ENCODE measurements at places on chromosomes 16 and 17.

DNA sequence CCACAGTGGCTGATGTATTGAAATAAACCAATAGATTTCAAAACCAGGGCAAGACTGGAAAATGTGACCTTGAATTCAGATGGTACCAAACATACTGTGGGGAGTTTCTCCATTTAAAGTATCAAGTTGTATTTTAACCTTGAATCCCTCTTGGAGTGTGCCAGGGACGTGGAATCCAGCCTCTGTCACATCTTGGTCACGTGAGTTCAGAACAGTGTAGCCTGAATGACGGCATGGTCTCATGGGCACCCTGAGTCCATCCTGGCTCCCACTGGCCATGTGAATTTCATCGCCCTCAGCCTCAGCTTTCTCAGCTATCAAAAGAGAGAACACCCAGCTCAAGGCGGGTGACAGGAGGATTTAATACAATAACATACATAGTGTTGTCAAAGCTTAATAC, 6.8 kb downstream of the ZNF771 start:
- DNase-seq: no peak

- no peak for DNase-seq
Measured at GRCh38 chr17:33292201-33292980, 704 bp downstream of the ASIC2 start.

DNA sequence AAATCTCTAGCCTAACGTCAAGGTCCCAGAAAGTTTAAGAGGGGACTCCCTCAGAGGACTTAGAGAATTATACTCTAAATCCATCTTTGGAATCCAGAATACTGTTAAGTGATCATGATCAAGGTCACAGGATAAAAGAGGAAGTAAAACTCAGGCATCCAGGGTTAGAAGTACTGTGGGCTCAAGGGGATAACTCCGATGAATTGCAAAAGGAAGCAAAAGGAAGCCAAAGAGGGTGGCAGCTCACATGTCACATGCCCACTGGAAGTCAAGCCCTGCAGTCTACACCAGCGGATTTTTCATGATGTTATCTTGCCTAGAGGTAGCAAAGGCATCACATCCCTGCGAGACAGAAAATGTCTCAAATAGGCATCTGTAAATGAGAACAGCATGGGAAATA, 3.8 kb downstream of the ZNF821 start:
- no peak for DNase-seq

- DNase-seq: no peak
Measured at GRCh38 chr17:43772877-43773648, 5.7 kb downstream of the DUSP3 start.

DNA sequence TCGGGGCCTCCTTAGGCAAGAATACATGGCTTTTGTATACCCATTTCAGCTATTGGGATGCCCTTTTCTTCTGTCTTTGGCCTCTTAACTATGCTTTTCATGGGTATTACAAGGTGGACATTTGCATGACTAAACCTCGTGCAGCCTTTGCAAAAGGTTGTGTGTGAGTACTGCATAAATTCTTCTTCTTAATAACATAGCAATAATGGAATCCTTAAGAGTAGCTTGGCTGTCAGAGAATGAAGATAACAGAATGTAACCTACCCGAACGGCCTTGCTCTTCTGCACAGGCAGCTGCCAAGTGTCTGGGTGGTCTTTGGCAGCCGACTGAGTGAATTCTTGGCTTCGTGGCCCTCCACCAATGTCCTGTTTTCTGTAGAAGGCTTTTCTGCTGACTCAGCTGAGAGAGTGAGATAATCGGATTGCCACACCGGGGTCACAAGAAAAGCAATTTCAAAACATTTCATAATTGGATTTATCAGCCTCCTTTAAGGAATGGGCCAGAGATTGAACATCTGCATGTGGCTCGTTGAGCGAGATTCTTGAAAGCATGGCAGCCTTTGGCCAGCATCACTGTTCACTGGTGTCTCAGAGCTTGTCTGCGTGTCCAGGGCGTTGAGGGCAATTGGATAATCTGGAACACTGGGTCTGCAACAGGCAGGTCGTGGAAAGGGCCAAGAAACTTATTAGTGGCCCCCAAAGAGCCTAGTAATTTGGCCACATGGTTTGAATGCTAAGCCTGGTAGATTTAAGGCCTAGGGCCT, 13.4 kb downstream of the IRF8 start:
- no peak for DNase-seq

GRCh38 chr17:413706-414380, 61.2 kb upstream of the RPH3AL start:
- no peak for DNase-seq

DNA sequence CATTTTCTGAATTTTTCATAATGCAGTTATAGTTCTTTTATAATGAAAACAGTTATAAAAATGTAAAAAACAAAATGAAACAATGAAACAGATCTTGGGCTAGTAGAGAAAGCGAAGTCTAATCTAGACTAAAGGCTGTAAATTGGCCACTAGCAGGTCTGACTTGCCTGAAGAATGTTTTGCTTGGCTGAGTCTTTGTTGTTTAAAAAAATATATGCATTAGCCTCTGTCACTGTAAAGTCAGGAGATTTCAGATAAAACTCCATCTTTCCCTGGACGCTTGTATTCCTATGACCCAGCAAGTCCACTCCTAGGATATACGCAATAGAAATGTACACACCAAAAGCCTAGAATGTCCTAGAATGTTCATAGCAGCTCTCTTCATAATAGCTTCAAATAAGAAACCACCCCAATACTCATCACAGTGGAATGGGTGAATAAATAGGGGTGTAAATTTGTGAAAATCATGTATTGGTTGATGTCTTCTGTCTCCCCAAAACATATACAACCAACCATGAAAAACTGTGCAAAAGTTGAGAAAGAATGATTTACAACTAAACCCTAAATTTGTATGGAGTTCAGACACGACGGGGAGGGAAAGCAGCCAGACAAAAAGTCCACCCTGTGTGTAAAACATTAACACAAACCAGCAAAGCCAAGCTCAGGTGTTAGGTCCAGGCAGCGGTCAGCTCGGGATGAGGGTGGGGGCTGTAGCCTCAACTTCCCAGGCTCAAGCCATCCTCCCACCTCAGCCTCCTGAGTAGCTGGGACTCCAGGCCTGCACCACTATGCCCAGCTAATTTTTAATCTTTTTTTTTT, 37.7 kb upstream of the MEAK7 start:
- no peak for DNase-seq

DNA sequence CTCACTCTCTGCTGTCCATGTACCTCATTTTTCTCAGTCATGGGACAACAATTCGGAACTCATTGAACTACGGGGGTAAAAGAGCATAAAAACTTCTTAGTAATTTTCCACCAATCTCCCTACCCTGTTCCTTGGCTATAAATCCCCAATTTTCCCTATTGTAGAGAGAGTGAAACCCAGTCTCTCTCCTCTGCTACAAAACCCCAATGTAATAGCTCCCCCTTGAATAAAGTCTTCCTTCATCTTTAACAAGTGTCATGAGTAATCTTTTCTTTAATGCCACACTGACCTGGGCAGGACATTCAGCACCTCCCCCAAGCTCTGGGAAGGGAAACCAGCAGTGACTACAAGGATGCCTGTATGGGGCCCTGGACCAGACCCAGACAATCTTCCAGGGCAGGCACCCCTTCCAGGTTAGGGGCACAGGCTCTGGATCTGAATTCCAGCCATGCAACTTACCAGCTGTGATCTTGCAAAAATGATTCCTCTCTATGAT, 10.2 kb upstream of the EIF1 start:
- no peak for DNase-seq

- no peak for DNase-seq
Measured at GRCh38 chr17:35891269-35891668, 11.1 kb upstream of the CCL5 start.

DNA sequence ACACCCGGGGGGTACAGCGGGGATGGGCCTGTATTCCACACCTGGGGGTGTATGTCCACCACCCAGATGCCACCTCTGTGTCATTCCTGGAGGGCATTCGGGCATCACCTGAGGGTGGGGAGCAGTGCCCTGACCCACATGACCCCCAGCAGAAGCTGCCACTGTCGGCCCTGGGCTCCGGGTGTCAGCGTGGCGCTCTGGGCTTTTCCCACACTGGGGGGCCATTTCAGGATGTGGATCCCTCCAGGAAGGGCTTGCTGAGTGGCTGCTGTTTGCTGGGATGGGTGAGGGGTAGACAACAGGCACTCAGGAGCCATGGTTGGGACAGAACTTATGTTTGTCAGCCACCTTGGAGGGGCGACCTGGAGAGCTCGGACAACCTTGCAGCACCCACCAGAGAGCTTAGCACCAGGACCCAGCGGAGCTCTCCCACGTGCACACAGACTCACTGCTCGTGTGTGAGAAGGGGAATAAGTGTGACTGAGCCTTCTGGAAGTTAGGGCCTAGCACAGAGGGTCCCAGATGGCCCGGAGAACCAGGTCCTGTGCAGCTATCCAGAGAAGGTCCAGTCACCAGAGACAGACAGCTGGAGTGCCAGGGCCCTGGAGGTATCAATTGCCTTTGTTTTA, 102.7 kb downstream of the METRNL start:
- no peak for DNase-seq

DNA sequence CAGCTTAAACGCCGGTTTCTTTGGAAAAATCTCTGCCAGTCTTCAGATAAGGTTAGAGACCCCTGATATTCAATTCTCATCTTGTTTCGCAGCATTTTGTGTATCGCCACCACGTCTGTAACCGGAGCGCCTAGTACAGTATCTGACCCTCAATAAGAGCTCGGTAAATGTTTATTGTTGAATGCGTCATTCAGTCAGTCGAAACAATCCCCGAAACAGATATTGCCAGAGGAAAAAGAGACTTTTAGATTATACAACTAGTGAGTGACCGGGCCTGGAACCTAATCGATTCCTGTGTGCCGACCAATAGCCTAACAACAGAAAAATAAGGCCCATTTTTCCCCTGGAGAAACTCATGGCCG, 626 bp downstream of the PELP1 start:
- DNase-seq: no peak

DNA sequence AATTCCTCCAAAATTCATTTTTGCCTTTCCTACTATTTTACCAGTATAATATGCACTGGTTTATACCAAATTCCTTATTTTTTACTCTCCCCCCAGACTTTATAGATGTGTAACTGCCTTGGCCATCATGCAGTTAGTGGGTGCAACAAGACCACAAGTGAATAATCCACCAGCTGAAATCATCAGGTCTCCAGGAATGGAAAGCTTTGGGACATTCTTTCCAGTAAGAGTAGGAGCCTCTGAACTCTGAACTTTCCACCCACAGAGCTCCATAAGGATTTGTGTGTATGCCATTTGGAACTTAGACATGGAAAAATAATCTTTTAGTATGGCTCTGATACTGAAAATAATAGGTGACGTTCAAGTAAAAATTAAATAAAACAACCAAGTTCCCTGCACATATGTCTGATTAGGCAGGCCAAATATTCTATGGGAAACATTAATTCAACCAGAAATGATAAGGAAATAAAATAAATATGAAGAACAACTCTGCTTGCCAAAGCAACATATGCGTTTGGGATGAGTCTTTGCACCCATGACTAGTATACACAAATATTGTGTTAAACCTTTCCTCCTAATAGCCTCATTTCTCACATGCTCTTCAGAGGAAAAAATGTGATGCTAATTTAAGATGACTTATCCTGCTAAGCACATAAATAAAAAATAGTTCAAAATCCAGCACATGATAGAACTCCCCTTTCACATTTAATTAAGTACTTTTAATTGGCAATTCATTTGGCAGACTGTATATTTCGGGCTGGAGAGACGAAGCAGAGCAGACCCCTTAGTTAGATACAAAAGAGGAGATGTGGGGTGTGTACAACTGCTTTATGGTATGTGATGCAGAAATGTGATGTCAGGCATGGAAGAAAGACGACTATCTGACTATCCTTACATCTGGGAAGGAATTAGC, 11.6 kb upstream of the LYRM9 start:
- DNase-seq: no peak

DNA sequence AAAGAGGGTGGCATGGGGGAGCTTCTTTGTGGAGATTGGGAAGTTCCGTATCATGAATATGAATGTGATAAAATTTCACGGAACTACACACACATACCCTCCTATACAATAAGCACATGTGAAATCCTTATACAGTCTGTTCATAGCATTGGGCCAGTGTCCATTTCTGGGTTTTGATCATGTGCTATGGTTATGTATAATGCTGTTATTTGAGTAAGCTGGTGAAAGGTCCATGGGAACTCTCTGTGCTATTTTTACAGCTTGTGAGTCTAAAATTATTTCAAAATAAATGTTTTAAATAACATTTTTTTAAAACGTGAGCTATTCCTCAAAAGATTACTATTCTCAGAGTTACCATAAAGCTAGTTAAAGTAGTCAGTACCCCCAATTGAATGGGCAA, 205.2 kb upstream of the CACNG5 start:
- DNase-seq: no peak

GRCh38 chr16:27838536-27839175, 224.9 kb downstream of the GSG1L start:
- no peak for DNase-seq

GRCh38 chr17:80099291-80100034, 1.9 kb upstream of the GAA start:
- DNase-seq: no peak

GRCh38 chr17:77428749-77429368, 288.1 kb downstream of the SEC14L1 start:
- DNase-seq: no peak

- DNase-seq: no peak
Measured at GRCh38 chr16:86345516-86345915, 164.8 kb upstream of the FOXF1 start.

DNA sequence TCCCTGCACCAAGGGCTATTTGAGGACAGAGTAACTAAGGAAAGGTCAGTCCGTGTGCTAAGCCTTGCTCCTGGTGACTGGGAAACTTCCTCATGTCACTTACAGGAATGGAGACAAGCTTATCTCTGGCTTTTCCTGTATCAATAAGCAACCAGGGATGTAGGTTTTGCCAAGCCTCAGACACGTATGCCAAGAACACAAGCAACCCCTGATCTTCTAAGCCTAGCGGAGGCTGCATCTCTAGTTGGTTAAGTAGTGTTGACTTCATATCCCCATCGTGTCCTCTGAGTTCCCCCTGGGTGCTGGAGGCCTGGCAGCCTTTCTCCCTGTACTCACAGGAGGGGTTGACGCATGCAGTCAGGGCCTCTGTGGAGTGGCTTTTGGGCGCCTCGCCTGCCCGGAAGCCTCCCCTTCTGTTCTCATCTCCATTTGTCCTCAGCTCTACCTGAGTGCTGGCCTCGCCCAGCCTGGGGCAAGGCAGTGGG, 1.4 kb upstream of the C1QTNF1 start:
- DNase-seq: no peak

GRCh38 chr17:66114609-66115008, 77.3 kb downstream of the CEP112 start:
- DNase-seq: no peak

DNA sequence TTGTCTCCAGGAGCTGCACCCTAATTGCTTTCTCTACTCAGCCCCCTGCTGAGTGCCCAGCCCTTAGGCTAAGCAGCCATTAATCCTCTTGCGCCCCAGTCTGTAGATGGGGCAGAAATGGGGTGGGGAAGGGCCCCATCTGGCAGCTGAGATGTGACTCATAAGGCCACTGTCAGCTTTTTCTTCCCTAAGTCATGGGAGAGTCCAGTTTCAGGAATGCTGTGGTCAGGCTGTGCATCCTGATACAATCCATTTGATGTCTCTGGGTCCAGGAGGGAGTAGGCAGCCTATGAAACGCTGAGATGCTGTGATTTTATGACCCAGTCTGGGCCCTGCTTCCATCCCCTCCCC, 12.3 kb downstream of the PLXDC1 start:
- DNase-seq: no peak

- no peak for DNase-seq
Measured at GRCh38 chr16:83070416-83071209, 443.8 kb downstream of the CDH13 start.

- DNase-seq: no peak
Measured at GRCh38 chr17:53924530-53925455, 102.1 kb downstream of the KIF2B start.

- no peak for DNase-seq
Measured at GRCh38 chr16:50946098-50946497, 204.2 kb downstream of the CYLD start.
